Esophagus muscularis mucosa (tissue), 4 donors: ENCODE measurements at places on chromosomes 7 and 10. TPM values are rescaled to one million over a fixed set of nuclear protein-coding genes. Genes with fewer than 3 reads are reported as not detected.

DNA sequence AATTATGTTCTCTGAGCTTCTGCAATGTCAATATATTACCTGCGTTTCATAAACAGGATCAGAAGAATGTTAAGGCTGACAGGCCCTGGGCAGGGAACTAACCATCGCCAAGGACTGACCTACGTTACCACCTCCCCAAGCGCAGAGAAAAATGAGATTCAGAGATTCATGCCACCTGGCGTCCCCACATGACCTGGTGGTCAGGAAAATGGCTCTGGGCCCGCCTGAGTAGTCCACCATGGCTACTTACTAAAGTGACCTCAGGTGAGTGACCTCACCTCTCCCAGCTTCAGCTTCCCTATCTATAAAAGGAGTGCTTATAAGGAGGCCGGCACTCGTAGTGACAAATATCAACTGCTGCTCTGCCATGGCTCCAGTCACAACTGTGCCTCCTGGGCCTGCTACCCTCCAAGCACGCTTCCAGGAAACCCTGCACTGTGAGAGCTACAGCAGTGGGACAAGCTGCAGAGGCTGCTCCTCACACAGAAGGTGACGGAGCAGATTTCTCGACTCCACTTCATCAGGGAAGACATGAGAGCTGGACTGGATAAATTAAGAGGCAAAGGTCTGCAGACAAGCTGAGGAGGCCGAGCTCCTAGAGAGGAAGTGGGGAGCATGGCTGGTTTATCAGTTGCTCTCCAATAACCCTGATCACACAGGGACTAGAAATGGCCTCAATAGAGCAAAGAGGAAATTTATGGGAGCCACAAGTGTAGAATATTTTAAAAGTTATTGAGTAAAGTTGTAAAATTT lies 103.0 kb downstream of the RNF216 start:
- H3K4me1 ChIP-seq, result peaks cover 99% of the 10 kb centered on the region
- DNase-seq, result no peak
- H3K27ac ChIP-seq, result peak overlapping the region; percentile 96
- no peak overlapping the region for H3K4me3 ChIP-seq
- no peaks in the 10 kb centered on the region for H3K27me3 ChIP-seq

DNA sequence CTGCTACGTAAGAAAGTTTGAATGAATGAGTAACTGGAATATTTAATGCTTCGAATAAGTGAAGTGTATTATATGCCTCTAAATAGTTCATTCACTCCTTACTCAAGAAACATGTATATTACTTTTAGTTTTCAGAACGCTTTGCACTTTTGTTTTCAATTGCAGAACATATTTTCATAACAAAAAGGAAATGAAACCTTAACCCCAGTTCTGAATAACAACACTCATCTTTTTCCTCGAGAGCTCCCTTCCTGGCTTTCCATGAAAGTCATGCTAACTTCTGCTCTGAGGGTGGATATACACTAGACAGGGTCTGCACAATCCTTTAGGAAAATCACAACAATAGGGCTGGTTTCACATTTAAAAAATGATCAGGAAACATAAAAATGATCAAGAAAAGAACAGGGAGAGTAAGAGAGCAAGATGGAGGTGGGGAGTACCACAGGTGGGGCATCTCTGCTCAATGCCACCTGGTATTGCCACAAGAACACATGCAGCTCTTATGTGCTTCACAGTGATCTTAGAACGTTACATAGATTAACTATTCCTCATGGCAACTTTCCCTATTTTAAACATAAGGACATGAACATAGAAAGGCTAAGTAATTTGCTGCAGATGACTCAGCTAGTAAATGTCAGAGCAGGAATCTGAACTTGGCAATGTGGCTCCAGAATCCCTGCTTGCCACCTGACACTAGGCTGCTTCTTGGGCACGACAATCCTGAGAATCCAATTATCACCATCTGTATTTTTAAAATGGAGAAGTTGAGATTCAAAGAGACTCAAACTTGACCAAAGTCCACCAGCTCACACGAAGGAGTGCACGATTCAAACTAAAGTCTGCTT lies 219.5 kb upstream of the AOAH start:
- H3K36me3 ChIP-seq, result no peaks in the 10 kb centered on the region
- H3K4me1 ChIP-seq, result peaks cover 21% of the 10 kb centered on the region
- no peak for DNase-seq

Gene GBX1
- not detected for total RNA-seq

GRCh38 chr10:9342885-9343570 lies 1288.5 kb downstream of the GATA3 start:
- no peaks in the 10 kb centered on the region for H3K27me3 ChIP-seq
- no peak overlapping the region for H3K27ac ChIP-seq
- H3K4me3 ChIP-seq, result no peak overlapping the region

Gene NRCAM
- total RNA-seq, result 3.6 TPM

DNA sequence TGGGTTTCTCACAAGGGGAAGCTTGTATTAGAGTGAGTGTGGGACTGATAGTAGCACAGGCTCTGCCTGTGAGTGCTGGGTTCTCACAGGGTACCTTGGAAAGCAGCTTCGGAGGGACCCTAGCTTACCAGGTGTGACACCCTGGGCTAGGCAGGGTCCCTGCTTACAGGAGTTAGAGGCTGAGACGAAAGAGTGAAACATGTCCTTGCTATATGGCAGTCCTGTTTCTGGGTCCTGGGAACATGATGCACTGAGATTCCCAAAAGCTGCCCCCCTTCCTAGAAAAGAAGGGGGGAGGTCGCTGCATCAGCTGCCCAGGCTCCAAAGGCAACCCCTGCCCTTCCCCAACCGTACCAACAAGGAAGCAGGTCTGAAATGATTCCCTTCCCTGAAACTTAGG lies 6.3 kb upstream of the ARHGAP22 start:
- H3K36me3 ChIP-seq, result no peaks in the 10 kb centered on the region
- no peak overlapping the region for H3K27ac ChIP-seq
- H3K27me3 ChIP-seq, result peaks cover 13% of the 10 kb centered on the region
- DNase-seq, result peak; percentile 70
- peaks cover 8% of the 10 kb centered on the region for H3K4me1 ChIP-seq

- H3K4me1 ChIP-seq, result no peaks in the 10 kb centered on the region
- H3K27me3 ChIP-seq, result peaks cover 51% of the 10 kb centered on the region
- no peak overlapping the region for H3K27ac ChIP-seq
- H3K36me3 ChIP-seq, result no peaks in the 10 kb centered on the region
- no peak for DNase-seq
- H3K4me3 ChIP-seq, result no peak overlapping the region
These were observed 22.3 kb upstream of the RNF32 start for GRCh38 chr7:156618078-156618779.

DNA sequence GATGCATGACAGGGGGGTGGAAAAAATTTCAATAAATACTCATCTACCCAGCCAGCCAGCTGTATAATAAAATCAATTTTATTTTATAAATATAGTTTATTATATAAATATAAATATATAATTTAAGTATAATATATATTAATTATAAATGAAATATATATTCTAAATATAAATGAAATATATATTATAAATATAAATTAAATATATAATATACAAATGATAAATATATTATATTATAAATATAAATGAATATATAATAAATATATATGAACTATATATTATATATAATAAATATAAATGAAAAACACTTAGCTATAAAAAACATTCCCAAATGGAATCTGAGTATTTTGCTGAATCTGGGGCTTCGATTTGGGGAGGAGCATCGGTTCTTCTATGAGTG lies 79.4 kb upstream of the CDCA7L start:
- DNase-seq, result no peak
- no peaks in the 10 kb centered on the region for H3K4me1 ChIP-seq
- H3K4me3 ChIP-seq, result no peak overlapping the region
- no peaks in the 10 kb centered on the region for H3K36me3 ChIP-seq
- no peaks in the 10 kb centered on the region for H3K27me3 ChIP-seq

GRCh38 chr10:43196131-43196980 lies 58.1 kb downstream of the CSGALNACT2 start:
- DNase-seq, result no peak
- no peak overlapping the region for H3K4me3 ChIP-seq
- peaks cover 19% of the 10 kb centered on the region for H3K27me3 ChIP-seq
- no peak overlapping the region for H3K27ac ChIP-seq

Gene SPDYE6
- total RNA-seq, result not detected

Gene KLLN
- 0.39 TPM for total RNA-seq

Gene GPR37
- 10.4 TPM for total RNA-seq

Gene NEUROD6
- not detected for total RNA-seq

DNA sequence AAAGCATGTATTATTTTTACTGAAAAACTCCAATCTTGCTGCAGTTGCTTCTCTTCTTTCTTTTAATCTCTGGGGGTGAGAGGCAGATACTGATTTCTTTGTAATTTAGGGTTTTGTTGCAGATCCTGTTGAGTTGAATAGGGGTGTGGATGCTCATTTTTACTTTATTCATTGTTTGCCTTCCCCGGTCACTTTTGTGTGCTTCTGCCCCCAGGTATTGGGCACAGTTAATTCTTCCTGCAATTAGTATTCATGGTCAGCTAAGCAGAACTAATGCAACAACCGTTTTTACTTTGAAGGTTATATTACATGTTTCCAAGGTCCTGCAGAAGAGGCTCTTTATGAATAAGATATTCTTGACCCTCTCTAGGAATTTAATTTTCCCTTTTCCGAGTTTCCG lies 96.4 kb downstream of the BUB3 start:
- H3K4me1 ChIP-seq, result no peaks in the 10 kb centered on the region
- H3K4me3 ChIP-seq, result no peak overlapping the region
- no peak overlapping the region for H3K27ac ChIP-seq
- no peaks in the 10 kb centered on the region for H3K36me3 ChIP-seq
- DNase-seq, result no peak

GRCh38 chr7:37541810-37542443 lies 93.3 kb upstream of the ELMO1 start:
- H3K4me1 ChIP-seq, result no peaks in the 10 kb centered on the region
- no peaks in the 10 kb centered on the region for H3K27me3 ChIP-seq
- no peaks in the 10 kb centered on the region for H3K36me3 ChIP-seq
- H3K27ac ChIP-seq, result no peak overlapping the region

DNA sequence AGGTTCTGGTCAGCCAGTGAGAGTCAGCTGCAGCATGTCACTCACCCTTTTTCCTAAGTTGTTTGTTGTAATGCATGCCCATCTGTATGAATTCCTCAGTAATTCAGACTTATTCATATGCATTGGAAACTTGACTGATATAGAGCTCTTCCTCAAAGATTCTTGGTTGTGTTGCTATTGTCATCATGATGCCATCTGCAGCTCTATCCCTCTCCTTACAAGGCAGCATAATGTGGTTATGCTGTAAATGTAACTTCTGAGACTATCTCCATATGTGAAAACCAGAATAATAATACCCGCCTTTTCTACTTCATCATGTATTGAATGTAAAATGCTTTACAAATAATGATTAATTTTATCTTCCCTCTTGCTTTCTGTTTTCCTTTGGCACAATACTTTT lies 252.6 kb upstream of the MTPN start:
- H3K36me3 ChIP-seq, result no peaks in the 10 kb centered on the region
- H3K27ac ChIP-seq, result no peak overlapping the region
- no peaks in the 10 kb centered on the region for H3K4me1 ChIP-seq
- no peak overlapping the region for H3K4me3 ChIP-seq
- no peaks in the 10 kb centered on the region for H3K27me3 ChIP-seq
- DNase-seq, result no peak

DNA sequence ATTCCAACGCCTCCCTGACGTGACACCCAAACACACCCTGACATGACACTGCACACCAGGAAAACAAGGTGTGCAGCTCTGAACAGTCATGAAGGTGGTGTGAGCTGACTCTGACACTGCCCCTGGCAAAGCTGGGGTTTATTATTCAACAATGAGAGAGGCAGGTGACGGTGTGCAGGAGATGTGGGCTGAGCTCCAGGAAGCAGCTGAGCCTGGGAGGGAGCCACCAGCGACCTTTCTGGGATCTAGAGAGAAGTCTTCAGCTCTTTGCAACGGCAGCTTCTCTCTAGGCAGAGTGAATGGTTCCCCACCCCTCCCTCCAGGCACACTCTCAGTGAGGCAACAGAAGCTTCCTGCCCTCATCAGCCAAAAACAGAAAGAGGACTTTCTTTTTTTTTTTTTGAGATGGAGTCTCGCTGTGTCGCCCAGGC lies 65.6 kb downstream of the SH3PXD2A start:
- H3K4me1 ChIP-seq, result peaks cover 39% of the 10 kb centered on the region
- no peaks in the 10 kb centered on the region for H3K36me3 ChIP-seq
- H3K4me3 ChIP-seq, result no peak overlapping the region
- no peaks in the 10 kb centered on the region for H3K27me3 ChIP-seq
- no peak for DNase-seq

DNA sequence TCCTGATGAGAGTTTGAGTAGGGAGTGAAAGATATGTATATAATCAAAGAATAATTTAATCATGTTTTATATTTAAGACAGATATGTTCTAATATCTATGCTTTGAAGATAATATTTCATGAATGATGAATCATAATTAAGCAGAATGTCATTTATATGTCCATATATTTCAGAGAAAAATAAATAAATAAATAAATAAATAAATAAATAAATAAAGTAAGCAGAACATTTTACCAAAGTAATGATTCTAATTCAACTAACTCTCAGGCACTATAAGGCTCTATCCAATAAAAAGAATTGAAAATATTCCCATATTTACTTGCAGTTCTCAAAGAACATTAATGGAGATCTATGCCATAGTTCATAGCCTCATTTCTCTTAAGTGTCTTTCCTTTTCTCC lies 36.0 kb downstream of the AGR3 start:
- no peak for DNase-seq
- no peak overlapping the region for H3K4me3 ChIP-seq
- H3K27ac ChIP-seq, result no peak overlapping the region
- H3K27me3 ChIP-seq, result no peaks in the 10 kb centered on the region

- H3K36me3 ChIP-seq, result no peaks in the 10 kb centered on the region
- no peaks in the 10 kb centered on the region for H3K27me3 ChIP-seq
- no peak overlapping the region for H3K4me3 ChIP-seq
- no peak overlapping the region for H3K27ac ChIP-seq
- no peak for DNase-seq
These were observed 29.5 kb upstream of the ZNF107 start for GRCh38 chr7:64636386-64636785.

GRCh38 chr10:34006471-34006870 lies 672.0 kb upstream of the NRP1 start:
- no peak overlapping the region for H3K4me3 ChIP-seq
- H3K27me3 ChIP-seq, result no peaks in the 10 kb centered on the region
- no peaks in the 10 kb centered on the region for H3K36me3 ChIP-seq
- H3K4me1 ChIP-seq, result no peaks in the 10 kb centered on the region
- no peak overlapping the region for H3K27ac ChIP-seq
- no peak for DNase-seq

Gene RADIL
- total RNA-seq, result 12.1 TPM

Gene C10orf90
- total RNA-seq, result 0.06 TPM

GRCh38 chr7:87129848-87130247 lies 22.4 kb upstream of the DMTF1 start:
- DNase-seq, result no peak
- H3K27me3 ChIP-seq, result no peaks in the 10 kb centered on the region
- H3K36me3 ChIP-seq, result no peaks in the 10 kb centered on the region
- H3K4me3 ChIP-seq, result no peak overlapping the region
- H3K27ac ChIP-seq, result no peak overlapping the region

DNA sequence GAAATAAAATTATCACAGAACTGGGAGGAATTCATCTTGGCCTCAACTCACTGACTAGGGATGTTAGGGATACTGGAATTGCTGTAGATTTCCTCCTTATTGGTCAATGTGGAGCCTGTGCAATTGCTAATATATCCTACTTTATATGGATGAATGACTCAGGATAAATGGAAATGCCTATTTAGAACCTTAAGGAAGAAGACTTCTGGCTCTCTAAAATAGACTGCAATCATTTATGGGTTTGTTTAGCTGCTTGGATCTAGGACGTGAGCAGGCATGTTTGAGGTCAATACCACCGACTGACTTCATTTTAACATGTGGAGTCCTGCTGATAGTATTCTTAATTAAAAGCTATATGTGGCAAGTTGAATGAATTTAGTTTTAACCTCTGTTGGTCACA lies 1040.1 kb upstream of the LRRN3 start:
- no peaks in the 10 kb centered on the region for H3K27me3 ChIP-seq
- H3K36me3 ChIP-seq, result no peaks in the 10 kb centered on the region
- H3K4me1 ChIP-seq, result no peaks in the 10 kb centered on the region
- no peak for DNase-seq
- H3K27ac ChIP-seq, result no peak overlapping the region
